ENCODE measurements at places on chromosomes 7 and 10. TPM values are rescaled to one million over a fixed set of nuclear protein-coding genes. Genes with fewer than 3 reads are reported as not detected.

Gene GJD4
- not detected for total RNA-seq

Gene RHOBTB1
- not detected for total RNA-seq

Gene RPP30
- total RNA-seq, result 75.8 TPM

Gene FAM24B
- total RNA-seq, result 8.0 TPM

Data from activated naive CD4-positive, alpha-beta T cell treated with anti-CD3 and anti-CD28 coated beads for 36 hours (primary cell).